ENCODE measurements at places on chromosomes 7 and 10.

GRCh38 chr10:103792547-103792946 lies 62.8 kb downstream of the SH3PXD2A start:
- DNase-seq, result no peak

DNA sequence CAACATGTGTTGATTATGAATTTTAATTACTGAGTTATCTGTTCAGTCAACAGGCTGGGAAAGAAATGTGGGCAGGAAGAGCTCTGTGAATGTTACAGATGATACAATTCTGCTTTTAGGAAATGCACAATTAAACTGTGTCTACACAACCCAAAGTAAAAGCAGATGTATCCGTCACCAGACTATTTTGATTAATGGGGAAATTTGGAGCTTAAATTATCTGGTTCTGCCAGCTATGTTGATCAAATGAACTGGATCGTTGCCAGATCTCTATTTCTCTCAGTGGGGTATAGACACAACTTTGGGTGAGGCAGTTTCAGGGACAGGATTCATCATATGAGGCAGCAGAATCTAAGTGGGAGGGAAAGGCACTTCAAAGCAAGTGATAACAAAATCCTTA lies 136.5 kb downstream of the NEUROD6 start:
- DNase-seq, result no peak

DNA sequence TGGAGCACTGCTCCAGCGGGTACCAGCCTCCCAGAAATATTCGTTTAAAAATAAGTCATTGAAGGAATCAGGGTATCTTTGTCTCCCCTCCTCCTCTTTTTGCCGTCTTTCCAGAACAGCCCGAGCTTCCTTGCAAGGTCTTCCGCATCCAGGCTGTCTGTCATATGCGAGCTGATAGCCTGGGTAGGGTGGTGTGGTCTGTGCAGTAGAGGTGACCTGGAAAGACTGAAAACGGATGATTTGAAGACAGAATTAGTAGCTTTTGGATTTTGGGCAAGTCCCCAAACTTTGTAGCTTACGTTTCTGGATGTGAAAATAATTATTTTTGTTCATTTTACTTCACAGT lies 480 bp downstream of the VPS50 start:
- no peak for DNase-seq

GRCh38 chr7:6290319-6290741 lies 17.9 kb upstream of the CYTH3 start:
- no peak for DNase-seq

GRCh38 chr10:65346466-65346865 lies 1579.4 kb upstream of the LRRTM3 start:
- no peak for DNase-seq

DNA sequence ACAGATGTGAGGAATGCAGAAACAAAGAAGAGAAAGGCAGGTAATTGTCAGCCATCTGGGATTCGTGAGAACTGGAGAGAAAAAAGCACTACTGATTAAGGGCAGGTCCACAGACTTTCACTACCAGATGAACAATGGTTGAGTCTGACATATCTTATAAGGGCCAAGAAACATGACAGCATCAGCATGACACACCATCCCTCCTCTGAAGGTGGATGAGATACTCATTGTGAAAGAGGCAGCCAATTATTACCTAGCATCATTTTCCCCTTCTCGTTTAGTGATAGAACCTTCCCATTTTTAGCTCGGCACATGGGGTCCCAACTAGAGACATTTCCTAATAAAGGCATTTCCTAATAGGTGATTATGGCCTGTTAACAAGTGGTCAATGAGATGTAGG lies 19.2 kb upstream of the MET start:
- DNase-seq, result no peak

GRCh38 chr7:5422396-5423305 lies 983 bp downstream of the TNRC18 start:
- DNase-seq, result no peak

DNA sequence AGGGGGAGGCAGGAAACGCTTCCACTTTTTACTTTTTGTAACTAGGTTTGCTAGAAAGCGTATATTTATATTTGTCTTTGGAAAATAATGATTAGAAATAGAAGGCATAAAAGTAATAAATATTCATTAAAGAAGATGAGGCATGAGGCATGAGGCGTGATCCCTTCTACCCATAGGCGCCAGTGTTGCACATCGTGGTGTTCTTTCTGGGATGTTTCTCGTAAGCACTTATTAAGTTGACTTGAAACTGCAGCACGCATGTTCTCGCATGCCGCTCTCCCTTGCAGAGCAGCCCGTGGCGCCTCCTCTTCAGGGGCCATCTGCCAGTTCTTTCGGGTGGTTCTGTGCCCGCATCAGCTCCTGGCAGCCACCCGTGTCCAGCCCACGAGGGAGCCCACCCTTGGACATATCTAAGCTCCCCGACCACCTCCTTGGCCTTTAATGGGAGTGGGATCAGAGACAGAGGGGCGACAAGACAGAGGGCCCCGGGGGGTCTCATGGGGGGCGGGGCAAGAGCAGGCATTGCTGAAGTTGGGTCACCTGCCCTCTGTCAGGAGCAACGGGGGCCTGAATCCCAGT lies 28.5 kb upstream of the CSGALNACT2 start:
- DNase-seq, result no peak

DNA sequence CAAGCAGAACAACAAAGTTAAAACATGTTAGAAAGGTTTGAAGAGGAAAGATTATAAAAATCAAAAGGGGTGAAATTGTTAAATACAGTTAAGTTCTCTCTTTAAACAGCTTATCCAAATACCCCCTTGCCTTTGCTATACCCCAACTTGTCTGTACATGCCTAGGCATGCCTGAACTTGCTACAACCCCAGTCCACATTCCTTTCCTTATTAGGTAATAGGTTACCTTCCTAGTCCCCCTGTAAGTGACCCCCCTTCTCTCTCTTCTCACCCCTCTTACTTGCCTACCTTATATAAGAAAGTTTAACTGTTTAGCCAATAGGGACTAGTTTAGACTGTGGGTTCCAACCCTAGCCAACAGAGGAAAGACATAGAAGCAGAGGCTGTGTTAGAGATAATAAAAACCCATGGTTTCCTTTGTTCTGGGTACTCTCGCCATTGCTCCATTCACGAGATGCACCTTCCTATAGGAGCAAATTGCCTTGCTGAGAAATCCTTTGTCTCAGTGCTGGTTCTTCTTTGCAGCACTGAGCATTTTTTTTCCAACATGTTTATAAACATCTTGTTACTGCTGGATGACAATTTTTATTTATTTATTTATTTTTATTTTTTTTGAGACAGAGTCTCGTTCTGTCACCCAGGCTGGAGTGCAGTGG lies 282.2 kb upstream of the GALNT17 start:
- no peak for DNase-seq

- no peak for DNase-seq
Measured at GRCh38 chr7:70137126-70137525, 538.9 kb downstream of the AUTS2 start.

- DNase-seq, result no peak
Measured at GRCh38 chr10:76719006-76719405, 918.6 kb downstream of the KCNMA1 start.

DNA sequence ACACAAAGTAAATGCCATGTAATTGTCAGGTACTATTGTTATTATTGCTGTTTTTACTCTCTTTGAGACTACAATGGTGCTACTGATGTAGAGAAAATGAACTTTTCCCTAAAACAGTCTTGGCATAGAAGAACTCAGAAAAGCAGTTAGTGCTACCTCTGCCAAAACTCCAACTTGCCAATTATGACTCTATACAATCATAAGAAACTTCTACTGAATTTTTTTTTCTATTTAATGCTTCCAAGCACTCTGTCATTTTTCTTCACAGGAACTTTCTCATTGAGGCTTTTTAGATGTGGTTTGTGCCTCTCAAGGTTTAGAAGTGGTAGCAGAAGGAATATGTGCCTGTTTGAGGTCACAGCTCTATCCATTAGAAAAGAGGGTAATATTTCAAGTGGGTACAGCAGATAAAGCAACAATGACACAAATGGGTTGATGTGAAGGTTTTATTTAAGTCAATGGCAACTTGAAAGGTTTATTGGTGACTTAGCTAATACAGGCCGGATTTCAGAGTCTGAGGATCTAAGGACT lies 64.0 kb upstream of the FERD3L start:
- no peak for DNase-seq

DNA sequence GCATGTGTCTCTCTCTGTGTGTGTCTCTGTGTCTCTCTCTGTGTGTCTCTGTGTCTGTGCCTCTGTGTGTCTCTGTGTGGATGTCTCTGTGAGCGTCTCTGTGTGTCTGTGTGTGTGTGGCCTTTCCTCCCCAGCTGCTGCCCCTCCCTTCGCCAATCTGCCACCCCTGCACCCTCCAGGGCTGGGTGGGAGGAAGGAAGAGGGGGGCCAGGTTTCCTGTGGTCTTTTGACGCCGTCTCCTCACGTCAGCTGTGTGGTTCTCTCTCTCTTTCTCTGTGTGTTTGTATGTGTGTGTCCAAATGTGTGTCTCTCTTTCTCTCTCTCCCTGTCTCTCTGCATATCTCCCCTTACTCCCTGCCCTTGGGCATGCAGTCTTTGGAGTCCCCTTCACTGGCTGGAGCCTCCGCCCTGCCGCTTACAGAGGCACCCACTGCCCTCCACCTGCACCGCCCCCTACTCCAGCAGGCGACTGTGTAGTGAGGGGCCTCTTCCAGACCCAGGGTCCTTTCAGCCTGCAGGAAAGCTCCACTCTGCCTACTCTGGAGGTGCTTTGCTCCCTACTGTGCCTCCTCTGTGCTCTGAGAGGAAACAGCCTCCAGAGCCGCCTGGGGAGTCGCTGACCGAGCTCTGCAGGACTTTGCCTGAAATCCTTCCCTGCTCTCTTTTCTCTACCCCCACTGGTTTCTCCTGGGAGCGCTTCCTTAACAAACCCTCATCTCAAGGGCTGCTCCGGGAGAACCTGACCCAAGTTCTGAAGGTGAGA lies 44.2 kb upstream of the C10orf71 start:
- peak; percentile 25 for DNase-seq

DNA sequence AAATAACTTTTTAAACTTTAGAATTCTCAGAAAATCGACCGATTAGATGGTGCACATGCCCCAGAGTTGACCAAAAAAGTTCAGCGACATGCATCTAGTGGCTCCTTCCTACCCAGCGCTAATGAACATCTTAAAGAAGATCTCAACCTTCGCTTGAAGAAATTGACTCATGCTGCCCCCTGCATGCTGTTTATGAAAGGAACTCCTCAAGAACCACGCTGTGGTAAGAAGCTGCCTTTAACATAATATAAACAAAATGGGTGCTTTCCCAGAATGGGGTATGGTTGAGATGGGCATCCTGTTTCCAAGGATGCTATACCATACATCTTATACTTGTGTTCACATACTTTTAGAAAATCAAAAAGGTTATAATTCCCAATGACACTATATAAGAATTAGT lies 24.6 kb downstream of the GLRX3 start:
- DNase-seq, result no peak

DNA sequence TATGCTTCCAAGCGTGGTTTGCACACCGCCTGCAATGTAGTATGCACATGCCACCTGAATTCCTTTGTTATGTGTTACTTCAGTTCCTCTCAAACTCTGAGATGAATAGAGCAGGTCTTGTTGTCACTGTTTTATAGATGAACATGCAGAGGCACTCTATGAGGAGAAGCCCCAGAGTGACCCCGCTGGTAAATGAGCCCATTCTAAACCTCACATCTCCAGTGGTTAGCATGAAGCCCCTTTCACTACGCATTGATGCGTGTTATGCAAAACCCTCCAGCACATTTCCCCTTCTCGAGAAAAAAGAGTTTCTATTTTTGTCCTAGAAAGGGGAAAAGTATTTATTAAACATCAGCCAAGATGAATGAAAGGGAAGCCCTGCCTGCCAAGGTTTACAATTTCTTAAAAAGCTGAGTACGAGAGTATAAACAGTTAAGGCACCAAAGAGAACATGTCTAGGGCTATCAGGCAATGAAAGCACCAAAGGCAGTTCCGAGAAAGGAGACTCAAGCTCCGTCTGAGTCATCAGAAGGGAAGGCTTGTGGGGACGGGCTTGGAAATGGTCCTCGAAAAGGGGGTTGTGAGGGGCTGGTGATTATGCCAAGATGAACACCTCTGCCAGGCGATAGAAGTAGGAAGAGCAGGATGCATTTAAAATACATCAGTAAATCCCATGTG lies 58.7 kb upstream of the PFKP start:
- no peak for DNase-seq

GRCh38 chr7:117202511-117202910 lies 120.3 kb downstream of the WNT2 start:
- no peak for DNase-seq

- DNase-seq, result no peak
Measured at GRCh38 chr7:43621729-43622448, 39.0 kb downstream of the STK17A start.
